ENCODE measurements at places on chromosomes 2 and 18.

DNA sequence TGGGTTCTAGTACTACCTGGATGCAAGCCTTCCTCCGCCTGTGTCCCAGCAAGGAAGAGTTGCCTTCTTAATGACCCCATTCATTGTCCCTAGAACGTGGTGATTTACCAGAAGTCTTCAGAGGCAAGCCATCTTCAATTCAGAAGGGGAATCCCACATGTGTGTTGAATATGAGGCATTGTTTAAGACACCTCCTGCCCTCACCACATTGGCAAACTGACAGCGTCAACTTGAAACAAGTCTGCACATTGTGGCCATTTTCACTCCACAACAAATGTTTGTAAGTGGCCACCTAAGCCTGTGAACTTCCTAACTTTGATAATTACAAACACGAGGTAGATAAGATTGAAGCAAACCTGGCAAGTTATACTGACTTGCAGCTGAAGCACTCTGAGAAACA lies 83.7 kb downstream of the TCF7L1 start:
- DNase-seq: no peak

DNA sequence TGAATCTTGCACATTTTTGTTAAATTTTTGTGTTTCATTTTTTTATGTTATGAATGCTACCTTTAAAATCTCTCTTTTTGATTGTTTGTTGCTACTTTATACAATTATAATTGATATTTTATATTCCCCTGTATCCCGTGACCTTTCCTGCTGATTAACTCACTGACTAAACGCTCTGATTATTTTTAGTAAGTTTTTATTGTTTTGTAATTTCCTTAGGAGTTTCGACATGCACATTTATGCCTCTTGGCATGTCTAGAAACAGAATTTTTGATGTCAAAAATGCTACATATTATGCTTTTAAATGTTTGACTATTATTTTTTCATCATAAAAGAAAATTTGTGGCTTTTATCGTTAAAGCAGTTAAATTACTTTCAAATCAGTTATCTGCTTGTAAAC lies 1131.6 kb upstream of the TMEFF2 start:
- DNase-seq: no peak

DNA sequence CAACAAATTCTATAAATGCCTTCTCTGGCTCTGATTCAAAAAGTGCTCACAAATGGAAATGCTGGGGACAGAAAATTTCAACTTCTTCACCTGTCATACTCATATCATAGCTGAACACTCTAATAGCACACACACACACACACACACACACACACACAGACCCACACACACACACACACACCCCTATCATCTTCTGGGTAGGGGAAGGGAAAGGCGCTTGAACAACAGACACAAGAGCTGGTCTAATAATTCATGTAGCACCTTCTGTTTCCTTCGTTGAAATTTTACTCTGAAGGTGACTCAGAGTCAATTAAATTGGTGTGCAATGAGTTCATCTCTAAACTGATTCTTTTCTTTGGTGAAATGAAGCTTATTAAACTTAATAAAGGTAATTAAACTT lies 32.9 kb downstream of the CD28 start:
- no peak for DNase-seq

- DNase-seq: no peak
These were observed 24.5 kb upstream of the INPP4A start for GRCh38 chr2:98419977-98420725.

GRCh38 chr2:65681503-65681902 lies 249.1 kb upstream of the SPRED2 start:
- no peak for DNase-seq

DNA sequence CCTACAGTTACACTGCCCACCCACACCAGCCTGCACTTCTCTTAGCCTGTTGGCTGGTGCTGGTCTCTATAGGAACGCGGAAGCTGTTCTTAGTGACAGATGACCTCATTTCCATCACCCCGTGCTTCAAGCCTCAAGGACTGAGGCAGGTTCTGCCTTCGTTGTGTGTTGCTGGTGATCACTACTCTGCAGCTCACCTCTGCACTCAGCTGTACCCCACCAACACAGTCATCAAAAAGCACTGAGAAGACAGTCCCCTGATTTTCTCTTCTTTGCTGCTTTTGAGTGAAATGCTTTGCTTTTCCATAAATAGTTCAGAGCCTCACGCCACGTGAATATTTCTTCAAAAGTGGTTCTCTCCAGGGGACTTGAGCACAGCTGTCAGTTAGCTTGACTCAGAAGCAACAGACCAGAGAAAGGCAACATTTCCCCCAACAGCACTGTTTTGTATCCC lies 225.7 kb upstream of the CCDC150 start:
- no peak for DNase-seq

DNA sequence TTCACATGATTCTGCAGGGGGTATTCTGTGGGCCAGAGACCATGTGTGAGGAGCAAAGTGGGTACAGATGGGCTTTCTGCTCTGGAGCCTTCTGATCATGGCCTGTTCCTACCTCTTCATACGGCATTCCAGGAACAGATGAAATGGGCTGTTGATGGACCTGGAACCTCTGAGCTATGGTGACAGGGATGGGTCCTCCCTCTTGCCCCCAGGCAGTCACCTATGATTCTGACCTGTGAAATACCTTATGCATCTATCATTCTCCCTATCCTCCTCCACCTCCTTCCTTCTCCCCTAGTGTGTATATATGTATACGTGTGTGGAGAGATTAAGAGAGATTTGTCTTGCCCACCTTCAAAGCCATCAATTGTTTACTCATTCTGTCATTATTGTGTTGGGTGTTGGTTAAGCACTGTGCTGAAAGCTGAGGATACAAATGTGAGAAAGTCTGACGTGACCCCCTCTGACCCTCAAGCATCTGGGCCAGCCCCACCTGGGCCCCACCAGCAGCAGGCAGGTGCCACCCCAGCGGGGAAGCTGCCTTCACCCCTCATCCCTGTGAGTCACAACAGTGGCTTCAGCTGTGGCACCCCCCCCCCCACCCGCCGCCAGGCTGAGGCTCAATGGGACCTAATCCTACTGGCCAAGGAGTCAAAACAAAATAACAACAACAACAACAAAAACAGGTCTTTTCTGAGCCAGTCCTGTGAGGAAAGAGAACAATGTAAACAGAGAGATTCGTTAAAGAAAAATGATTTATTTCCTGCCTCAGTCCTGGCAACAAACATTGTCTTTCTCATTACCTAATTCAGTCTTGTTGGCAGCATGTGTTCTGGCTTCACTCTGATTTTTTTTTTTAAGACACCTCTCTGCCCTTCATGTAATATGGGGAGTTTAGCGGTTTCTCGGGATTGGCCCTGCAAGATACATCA lies 103.8 kb upstream of the CDC42EP3 start:
- no peak for DNase-seq

DNA sequence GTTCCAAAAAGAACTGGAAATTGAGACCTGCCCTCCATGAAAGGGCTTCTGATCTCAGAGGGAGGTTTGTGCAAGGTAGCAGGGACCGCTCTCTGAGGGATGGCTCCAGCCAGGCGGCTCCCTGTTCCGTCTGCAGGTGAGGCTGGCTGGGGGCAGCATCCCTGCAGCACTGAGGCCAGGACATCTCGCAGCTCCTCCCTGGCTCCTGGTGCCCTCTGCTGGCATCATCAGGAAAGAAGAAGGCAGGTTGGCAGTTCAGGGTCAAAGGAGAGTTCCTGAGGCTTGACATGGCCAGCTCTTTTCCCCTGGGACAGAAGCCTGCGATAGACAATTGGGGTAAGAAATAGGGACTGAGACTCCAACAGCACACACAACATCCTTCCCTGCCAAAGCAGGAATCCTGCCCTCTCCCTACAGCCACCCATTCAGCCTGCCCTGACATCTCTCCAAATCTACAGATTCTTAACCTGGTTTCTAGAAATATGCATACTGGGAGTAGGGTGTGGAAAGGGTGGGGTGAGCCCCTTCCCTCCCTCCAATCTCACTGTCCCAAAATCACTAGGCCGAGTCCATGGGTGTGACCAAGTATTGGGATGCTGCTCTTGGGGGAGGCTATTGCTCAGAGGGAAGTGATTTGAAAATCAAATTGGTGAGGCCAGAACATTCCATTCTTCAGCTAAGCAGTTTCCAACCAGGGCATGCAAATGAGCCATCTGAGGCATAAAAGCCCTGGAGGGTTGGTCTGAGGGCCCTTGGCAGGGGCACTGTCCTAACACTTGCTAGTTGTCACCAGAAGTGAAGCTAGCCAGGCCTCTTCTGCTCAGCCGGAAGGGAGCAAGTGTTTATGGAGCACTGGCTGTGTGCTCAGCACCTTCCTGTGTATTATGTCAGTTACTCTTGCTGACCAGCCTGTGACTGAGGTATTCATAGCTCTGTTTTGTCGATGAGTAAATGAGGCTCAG lies 185.4 kb downstream of the TFCP2L1 start:
- DNase-seq: no peak

DNA sequence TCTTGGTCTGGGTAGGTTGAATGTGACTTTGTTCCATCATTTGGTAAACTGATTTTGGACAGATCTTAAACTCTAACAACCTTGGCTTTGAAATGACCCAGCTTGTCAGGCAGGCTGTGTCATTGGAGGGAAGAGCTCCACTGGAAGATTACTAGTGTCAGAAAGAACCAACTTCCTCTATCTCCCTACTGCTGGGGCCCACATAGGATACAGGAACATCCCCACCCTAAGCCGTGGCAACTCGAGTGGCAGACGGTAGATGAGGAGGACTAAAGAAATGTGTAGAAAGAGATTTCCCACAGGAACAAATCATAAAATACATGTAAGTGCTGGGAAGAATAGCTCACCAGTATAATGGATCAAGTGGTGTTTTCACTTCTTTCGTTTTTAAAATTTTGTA lies 4.3 kb upstream of the G6PC2 start:
- no peak for DNase-seq

- DNase-seq: no peak
These were observed 945 bp upstream of the ASXL2 start for GRCh38 chr2:25879133-25879730.

DNA sequence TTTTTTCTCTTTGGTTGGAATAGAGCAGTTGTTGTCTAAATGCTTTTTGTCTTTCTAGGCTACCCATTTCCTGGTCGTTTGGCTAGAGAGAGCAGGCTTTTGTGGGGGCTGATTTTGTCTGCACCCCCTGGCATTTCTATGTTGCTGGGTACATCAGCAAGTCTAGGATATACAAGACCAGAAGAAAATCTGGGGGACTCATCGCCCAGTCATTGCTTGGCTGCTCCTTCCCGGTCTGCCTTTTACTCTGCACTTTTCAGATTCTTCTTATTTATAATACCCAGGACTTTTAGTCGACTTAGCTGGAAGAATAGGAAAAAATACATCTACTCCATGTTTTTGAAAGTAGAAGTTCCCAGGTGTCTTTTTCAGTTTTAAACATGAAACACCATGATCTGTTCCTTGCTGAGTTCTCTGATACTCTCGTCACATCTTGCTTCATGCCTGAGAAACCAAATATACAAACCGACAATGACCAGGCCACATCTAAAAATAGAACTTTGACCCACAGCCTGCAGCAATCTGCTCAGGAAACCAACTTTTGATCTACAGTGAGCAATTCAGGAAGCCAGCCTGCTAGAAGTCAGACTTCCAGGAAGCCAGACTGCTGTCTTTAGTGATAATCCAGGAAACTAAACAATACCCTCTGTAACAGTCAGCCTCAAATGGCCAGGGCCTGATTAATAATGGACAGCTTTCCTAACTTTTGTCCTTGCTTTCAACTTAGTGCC lies 163.8 kb upstream of the MEX3C start:
- DNase-seq: no peak
